ENCODE measurements at places on chromosomes 2 and 18. TPM values are rescaled to one million over a fixed set of nuclear protein-coding genes. Genes with fewer than 3 reads are reported as not detected.

Gene GPAT2
- total RNA-seq = 11.1 TPM

DNA sequence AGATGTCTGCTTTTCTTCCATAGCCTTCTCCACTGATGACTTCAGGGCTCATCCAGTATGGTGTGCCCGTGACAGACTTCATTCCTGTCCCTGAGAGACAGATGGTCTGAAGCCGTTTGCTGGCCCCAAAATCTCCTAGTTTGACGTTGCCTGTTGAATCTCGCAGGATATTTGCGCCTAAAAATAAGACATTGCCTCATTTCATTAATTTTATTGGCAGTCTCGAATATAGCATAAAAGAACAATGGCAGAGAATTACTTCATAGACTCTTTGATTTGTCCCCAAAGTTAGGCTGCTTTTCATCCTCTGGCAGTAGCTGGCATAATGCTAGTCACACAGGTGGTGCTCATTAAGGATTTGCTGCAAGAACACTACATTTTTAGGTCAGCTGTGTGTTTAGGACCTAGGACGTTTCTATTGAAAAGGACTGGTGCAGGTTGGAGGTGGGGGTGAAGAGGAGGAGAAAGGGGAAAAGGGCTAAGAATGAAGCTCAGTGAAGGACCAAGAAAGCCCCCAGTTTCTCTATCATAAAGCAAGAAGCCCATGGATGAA lies 14.7 kb upstream of the ERCC3 start:
- DNase-seq = no peak

DNA sequence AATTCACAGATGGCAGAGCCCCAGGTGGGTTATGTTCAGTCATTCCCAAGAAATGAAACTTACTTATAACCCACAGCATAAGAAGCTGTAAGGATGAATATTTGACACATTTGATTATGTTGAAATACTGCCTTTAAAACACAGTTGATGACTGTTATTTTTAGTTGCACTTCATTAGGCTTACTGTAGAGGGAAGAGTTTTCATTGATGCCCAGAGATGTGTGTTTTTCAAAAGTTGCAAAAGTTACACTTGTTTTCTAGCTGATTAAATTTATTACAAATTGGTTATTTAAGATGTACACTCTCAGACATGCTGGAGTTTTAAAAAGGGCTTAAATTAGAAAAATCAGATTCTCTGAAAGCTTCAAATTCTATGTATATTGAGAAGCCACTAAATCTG lies 506.1 kb downstream of the PARD3B start:
- DNase-seq = no peak

DNA sequence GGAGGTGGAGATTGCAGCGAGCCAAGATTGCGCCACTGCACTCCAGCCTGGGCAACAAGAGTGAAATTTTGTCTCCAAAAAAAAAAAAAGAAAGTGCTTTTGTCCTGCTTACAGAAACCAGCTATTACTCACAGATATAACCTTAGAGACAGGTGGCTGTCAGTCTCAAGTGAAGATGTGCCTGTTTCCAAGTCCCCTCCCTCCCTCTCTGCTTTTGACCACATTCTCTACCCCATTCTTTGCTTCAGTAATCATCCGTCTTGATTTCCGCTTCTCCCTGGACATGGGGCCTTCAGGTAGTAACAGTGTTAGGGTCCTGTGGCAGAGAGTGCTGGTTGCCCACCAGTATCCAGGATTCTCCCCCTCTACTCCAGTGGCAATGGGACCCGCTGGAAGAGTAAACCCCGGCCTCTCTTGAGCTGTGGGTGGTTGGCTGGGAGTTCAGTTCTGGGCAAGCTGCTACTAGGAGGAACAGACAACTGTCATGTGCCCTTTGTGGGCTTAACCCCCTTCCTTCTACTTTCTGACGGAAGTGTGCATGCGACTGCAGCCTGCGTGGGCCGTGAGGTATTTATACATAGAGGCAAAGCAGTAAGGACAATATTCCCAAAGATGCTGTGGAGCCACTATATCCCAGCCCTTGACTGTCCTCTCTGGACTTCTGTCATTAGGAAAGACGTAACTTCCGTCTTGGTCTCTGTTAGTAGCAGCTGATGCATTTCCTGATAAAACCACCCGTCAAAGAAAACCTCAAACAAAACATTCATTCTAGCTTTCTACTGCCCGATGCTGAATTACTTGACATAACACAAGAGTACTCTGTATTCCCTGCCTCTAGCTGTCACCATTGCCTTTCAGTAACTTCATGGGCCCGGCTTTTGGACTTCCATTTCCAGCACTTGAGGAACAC lies 17.8 kb downstream of the PDCL3 start:
- no peak for DNase-seq

DNA sequence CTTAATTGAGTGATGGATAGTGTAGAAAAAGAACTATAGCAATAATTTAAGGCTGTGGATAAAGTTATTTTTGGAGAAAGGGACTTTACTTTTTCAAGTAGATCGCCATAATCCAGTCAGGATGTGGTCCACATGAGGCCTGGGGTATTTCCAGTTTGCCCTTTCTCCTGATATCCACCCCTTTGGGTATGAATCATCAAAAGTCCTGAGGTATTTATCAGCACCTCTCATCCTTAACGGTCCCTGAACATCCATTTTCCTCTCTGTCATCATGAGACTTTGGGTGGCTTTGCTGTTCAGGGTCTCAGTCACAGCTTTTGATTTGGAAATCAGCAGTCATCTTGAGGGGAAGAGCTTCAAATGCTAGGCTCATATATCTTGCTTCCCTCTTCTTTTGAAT lies 39.3 kb upstream of the ELAC1 start:
- no peak for DNase-seq

- DNase-seq = no peak
These were observed 69.1 kb upstream of the NFATC1 start for GRCh38 chr18:79326413-79327198.

All from sciatic nerve (tissue), 2 donors.